GM12892 (cell line): ENCODE measurements at places on chromosomes 2 and 18.
A peak's percentile ranks its signal among the peaks of the same experiment; 100 is the strongest.

- peak; percentile 78 for DNase-seq
Measured at GRCh38 chr2:217988014-217988839, 14.6 kb downstream of the TNS1 start.

DNA sequence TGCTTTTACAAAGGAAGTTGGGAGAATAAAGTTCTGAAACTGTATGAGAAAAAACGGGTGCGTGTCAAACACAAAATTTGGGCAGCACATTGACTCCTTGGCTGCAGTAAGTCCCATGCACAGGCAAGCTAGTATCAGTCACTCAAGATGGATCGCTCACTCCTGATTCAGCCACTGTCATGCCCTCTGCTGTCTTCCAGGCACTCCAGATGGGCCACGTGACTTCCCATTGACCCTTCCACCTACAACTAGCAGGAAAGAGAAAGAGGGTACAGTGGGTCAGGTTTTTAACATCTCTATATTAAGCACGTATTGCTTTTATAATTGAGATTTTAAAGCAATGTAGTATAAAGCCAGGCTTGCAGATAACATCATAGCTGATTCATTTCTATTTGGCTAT is 8.6 kb downstream of the ARHGEF33 start:
- no peak for DNase-seq

DNA sequence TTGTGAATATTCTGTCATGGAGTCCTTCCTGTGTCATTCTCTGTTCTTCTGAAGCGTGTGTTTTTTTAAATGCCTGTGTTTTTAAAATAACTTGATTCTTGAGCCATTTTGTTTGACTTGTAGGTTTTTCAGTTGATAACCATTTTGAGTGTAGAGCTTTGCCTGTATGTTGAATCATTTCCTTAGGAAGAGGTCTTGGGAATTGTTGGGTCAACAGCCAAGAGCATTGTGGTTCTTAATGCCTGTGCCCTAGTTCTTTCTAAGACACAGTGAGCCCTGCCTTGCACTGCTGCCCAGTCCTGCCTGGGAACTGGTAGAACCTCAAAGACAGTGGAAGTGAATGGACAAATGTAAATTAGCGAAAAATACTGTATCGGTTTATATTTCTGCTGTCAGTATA is 25.9 kb downstream of the RAB12 start:
- DNase-seq = no peak

GRCh38 chr2:99278793-99279291 is 22.2 kb downstream of the LYG1 start:
- DNase-seq = no peak

- DNase-seq = no peak
Measured at GRCh38 chr18:26524504-26525351, 23.6 kb downstream of the KCTD1 start.

DNA sequence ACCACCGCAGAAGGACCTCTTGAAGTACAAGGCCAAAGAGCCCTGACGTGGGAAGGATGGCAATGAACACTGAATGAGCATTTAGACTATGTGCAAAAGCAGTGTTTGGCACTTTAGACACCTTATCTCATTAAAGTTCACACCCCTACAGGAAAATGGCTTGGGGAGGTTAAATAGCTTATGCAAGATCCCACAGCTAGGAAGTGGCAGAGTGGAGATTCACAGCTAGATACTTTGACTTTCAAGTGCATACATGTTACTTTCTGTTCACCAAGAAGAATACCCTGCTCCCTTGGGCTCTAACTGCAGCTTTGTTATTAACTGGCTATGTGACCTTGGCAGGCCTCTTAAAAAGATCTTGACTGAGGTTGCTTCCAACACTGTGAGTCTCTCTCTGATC is 58.2 kb downstream of the ICOS start:
- no peak for DNase-seq

DNA sequence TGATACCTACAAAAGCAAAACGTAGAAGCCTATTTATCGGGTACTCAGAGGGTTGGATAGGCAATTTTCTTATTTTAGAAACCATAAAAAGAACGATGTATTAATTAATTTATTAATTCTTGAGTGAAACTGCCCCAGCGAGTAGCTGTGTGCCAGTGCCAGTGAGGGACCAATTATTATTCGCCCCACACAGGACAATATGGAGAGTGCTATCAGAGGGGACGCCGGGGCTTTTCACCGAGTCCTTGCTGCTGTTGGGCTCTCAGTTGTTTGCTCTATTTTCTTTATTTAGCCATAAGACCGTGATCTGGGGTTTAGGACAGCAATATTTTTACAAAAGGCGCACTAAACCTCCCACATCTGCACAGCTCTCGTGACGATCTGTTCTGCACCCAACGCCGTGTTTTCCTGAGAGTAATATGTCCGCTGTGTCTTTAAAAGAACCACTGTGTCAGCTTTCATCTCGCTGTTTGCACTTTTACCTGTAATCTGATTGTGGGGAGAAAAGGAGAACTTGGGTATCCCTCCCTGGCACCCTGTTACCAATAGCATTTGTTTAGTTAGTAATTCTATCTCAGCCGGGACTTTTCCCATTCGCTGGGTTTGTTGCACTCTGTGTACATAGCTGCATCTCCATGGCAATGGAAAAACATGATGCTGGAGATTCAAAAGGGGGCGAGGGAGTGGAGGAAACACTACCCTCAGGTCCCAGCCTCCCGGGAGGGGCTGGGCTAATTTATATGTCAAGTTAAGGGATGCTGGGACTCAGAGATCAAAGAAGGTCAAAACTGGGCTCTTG is 30.1 kb upstream of the ZNF516 start:
- no peak for DNase-seq

DNA sequence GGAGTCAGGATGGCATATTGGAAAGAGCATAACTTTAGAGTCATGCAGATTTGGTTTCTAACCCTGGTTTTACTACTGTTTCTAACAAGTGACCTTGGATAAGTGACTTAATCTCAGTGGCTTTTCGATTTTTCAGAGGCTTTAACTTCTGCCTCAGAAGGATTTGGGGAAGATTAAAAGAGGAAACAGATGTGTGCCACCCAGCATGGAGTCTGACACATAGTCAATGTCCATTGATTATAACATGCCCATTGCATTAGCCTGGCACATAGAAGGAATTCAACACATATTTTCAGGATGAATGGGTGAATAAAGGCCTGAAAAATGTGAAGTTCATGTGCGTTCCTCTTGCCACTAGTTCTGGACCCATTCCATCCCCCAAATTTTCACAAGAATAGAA is 438.2 kb downstream of the EPHA4 start:
- DNase-seq = no peak

- DNase-seq = no peak
Measured at GRCh38 chr2:234502285-234502918, 5.5 kb upstream of the ARL4C start.

- DNase-seq = no peak
Measured at GRCh38 chr2:24020244-24020643, 10.4 kb downstream of the MFSD2B start.

- DNase-seq = no peak
Measured at GRCh38 chr18:63161761-63162195, 157.8 kb downstream of the BCL2 start.

GRCh38 chr2:136727973-136728699 is 37.2 kb upstream of the THSD7B start:
- DNase-seq = no peak

DNA sequence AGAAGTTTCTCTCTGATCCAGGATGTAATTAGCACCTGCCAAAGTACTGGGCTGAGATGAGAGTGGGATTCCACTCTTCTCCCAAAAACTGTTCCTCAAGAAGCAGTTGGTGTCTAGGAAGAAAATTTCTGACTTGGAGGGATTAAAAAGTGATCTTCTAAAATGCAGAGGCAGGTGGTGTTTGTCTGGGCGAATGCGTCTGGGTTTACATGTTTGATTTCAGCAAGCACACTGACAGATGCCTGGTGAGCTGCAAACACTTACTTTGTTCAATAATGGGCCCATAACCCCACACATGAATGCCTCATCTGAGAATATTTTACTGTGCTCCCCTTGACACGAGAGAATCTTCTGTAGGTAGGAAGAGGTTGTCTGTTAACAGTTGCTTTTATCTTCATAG is 24.3 kb upstream of the KCNF1 start:
- no peak for DNase-seq

GRCh38 chr2:30629866-30630265 is 177.4 kb downstream of the CAPN13 start:
- no peak for DNase-seq
